ENCODE measurements at places on chromosomes 2 and 18.

DNA sequence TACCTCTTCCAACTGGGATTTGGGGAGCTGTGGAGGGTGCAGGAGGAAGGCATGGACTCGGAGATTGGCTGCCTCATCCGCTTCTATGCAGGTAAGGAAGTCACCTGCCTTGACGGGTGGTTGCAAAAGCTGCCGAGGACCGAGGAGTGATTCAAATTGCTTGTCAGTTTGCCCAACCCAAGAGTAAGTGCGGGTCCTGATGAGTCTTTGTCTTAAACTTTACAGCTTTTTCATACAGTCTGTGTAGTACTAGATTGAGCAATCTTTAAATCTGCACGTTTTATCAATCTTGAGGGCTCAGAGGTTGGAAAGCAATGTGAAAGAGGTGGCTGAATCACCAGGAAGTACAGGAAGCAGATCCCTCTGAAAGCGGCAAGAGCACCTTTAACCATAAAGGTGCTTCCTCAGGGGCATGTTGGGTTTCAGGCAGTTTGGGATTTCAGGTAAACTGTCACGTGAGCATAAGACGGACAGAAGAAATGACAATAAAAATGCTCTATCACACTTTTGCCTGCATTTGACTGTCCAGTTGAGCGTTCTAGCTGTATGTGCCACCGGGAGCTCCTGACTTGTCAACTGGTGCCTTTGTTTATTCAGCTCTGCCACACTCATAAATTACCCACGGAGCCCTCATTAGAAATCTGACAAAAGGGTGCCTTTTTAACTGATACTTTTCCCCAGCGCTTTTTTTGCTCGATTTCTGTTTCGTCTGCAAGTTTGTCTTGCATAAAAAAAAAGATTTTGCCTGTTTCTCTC, 2.0 kb downstream of the PHLPP1 start:
- peak; percentile 48 for DNase-seq

DNA sequence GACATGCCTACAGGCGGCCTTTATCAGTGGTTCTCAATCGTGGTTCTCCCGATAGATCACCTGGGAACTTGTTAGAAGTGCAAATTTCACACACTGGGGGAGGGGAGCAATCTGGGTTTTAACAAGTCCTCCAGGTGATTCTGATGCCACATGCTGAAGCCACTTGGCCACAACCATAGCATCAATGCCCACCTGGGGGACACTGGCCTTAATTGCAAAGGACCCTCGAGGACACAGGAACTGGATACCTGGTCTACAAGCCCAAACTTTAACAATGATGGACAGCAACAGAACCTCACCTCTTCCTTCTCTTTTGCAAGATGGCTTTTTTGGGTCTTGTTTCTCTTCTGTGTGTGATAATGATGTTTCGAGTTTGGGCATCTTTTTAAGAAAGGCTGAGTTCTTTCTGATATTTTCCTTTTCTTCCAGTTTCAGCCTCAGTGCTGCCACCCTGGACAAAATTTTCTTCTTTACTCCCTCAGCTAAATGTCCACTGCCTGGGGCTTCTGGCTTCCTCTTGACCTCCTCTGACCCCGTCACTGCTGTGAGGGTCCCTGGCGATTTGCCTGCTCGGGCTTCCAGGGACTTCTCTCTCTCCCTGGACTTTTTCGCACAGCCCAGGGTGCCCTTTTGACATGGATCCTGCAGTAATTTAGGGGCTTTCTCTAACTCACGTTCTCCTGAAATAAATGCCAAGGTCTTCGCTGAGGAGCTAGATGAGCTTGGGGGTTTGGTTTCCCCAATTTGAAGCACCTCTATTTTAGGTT, 94.2 kb downstream of the ALPK2 start:
- DNase-seq, result no peak

- no peak for DNase-seq
These were observed 1.4 kb upstream of the CAB39 start for GRCh38 chr2:230711224-230711623.

DNA sequence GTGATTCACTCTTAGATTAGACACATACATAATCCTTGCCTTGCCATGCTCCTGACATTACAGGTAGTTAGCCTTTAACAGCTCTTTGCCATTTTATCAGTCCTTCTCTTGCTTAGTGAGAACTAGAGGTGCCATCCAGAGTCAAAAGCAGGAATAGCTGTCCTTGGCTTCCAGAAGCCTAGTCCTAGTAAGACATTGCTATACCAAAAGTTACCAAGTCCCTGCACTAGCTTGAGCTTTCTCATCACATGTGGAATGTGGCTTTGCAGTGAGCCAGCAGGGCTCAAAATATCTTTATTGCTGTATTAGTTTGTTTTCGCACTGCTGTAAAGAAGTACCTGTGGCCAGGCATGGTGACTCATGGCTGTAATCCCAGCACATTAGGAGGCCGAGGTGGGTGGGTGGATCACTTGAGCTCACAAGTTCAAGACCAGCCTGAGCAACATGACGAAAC, 104.7 kb upstream of the NOSTRIN start:
- no peak for DNase-seq

DNA sequence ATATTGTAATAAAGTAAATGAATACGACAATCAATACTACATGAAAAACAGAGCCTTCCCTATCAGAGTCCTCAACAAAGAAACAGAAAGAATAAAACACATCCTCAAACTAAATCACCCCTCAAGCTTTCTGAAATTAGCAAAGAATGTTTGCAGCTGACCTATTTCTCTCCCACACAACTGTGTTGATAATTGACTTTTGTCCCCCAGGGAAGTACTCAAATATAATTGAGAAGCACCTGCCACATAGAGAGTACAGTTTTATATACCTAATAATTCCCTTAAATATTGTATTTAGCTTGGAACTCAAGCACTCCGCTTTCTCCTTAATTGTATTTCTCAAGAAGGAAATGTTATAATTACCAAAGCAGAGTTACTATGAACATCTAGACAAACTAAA, 12.6 kb downstream of the CACNB4 start:
- no peak for DNase-seq

- no peak for DNase-seq
These were observed 1.2 kb downstream of the KIF5C start for GRCh38 chr2:148876202-148876594.

DNA sequence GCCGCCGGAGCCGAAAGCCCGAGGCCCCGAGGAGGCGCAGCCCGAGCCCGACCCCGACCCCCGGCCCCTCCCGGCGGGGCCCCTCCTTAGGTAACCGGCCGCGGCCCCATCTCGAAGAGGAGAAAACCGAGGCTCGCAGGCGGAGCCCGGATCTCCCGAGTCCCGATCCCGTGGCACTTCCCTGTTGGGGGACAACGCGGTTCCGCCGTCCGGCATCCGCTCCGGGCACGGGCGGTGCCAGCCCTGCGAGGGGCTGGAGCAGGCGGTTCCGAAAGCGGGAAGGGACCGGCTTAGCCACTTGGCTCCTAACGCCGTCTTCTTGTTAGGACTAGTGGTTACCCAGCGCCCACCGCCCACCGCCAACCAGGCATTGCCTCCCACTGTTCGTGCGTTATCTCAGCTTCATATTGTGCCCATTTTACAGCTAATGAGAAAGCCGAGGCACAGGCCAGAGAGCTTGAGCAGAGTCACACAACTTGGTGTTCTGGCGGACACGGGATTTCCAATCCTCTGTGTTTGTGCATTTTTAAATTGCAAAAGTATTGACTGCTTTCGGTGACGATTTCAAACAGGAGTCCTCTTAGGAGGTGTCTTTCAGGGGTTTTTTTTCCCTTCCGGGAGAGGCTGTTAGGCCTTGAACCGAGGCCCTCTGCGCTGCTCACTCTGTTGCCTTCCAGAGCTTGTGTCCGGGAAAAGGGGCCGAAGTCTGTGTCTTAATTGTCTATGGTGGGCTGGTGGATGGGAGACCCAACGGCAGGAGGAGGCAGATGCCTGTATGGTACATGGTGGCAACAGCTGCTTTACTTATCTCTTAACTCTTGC, 562 bp downstream of the CENPA start:
- DNase-seq, result no peak

- no peak for DNase-seq
These were observed 286.2 kb upstream of the EPC2 start for GRCh38 chr2:148358375-148358774.

DNA sequence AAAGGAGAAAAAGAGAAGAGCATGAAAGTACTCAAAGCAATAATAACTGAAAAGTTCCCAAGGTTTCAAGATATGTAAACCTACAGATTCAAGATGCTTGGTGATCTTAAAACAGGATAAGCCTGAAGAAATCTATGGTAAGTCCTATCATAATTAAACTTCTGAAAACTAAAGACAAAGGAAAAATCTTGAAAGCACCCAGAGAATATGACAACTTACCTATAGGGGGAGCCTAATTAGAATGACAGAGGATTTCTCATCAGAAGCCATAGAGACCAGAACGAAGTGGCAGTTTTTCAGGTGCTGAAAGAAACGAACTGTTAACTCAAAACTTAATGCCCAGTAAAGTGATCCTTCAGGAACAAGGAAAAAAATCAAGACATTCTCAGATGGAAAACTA, 59.7 kb downstream of the XDH start:
- DNase-seq, result peak; percentile 26

DNA sequence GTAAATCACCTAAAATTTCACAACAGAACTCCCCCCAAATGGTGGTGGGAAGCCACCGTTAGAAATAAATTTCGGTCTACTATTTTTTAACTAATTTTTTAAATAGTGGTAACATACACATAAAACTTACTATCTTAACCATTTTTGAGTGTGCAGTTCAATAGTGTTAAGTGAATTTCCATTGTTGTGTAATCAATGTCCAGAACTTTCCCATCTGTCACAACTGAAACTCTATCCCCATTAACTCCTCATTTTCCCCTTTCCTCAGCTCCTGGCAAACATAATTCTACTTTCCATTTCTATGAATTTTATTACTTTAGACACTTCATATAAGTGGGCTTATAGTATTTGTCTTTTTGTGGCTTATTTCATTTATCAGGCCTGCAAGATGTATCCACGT, 34.1 kb upstream of the HNMT start:
- no peak for DNase-seq

- peak; percentile 51 for DNase-seq
These were observed 108.0 kb downstream of the SLC8A1 start for GRCh38 chr2:40343902-40344301.

Data from fibroblast of pulmonary artery (primary cell).